ENCODE measurements at places on chromosomes 4 and X.

GRCh38 chr4:7183161-7183560 is 9.2 kb upstream of the SORCS2 start:
- DNase-seq = no peak

GRCh38 chr4:127829014-127829413 is 46.9 kb downstream of the HSPA4L start:
- peak; percentile 62 for DNase-seq

GRCh38 chr4:76198411-76199237 is 15.0 kb downstream of the SCARB2 start:
- peak; percentile 92 for DNase-seq

- no peak for DNase-seq
Measured at GRCh38 chr4:120078216-120078615, 11.6 kb upstream of the MAD2L1 start.

DNA sequence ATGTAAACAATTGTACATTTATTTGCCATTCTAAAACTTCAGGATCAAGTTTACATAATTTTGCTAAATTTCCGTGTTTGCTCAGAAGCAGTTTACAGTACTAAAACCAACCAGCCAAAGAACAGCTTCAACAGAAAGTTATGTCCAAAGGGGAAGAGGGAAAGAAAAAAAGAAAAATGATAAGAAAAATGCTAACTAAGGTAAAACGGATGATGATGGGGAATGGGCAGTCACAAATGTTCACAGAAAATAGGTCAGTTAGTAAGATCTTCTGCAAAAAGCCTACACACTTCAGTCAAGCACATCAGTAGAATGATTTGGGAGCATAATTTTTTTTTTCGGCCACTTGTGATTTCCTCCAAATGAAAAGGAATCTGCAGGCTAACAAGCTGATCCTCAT is 6.3 kb upstream of the COX18 start:
- DNase-seq = no peak

GRCh38 chrX:154401045-154401799 is 3.0 kb downstream of the RPL10 start:
- no peak for DNase-seq

- DNase-seq = peak; percentile 92
Measured at GRCh38 chr4:4762909-4763821, 96.3 kb upstream of the MSX1 start.

DNA sequence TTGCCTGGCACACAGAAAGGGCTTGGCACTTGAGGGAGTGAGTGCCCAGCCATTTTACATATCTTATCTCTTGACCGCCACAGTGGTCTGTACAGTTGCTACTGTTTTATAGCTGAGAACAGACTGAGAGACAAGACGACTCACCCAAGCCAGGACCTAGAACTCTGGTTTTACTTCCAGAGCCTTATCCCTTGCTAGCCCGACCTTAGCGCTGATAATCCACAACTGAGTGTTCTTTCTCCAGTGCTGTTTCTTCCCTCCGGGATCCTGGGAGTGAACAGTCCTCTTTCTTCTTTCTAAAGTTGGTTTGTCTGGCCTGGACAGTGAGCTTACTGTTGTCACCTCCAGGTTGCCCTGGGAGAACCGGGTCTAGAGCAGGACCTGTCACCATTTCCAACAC is 52.5 kb upstream of the TADA2B start:
- DNase-seq = no peak

DNA sequence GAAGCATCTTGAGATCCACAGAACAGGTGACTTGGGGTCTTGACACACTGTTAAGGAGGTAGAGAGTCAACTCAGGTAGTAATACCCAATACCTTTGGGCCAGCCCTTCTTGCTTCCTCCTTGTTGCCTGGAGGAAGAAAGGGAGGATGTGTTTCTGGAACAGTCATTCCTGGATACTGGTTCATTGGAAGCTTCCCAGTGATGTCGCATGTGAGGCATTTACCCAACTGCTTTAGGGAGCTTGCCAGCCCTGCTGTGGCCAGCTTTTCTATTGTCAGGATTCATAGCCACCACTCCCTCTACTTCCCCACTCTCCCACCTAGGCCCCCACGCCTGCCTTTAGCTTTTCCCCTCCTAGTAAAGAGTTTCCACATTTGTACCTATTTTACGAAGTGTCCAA is 310.3 kb upstream of the PRPS2 start:
- no peak for DNase-seq

DNA sequence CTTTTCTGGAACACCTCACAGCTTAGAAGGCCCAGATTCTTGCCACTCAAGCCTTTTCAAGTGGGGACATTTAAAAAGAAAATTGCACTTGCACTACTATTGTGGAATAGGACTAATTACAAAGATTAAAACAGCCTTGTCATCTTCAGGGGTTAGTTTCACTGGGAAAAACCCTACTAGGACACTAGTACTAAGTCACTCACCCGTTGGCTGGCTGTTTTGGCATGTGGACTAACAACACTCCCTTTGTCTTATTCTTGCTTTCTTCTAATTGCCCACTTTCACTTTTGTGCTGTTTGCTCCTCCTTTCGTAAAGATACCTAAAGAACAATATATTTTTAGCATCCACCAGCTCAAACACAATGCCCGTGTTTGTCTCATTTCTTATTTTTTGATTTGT is 200.9 kb upstream of the MID1 start:
- DNase-seq = no peak

GRCh38 chr4:183285886-183286285 is 34.2 kb downstream of the CLDN22 start:
- DNase-seq = no peak

GRCh38 chrX:22526339-22526738 is 253.6 kb downstream of the CBLL2 start:
- DNase-seq = peak; percentile 59
